ENCODE measurements at places on chromosomes 2 and 18. TPM values are rescaled to one million over a fixed set of nuclear protein-coding genes. Genes with fewer than 3 reads are reported as not detected.

Gene EEF1B2
- 654 TPM for total RNA-seq

Gene CEBPZ
- 43.2 TPM for total RNA-seq

Gene OTOS
- total RNA-seq: not detected

Gene ITGA4
- total RNA-seq: 11.0 TPM

Gene MXD1
- 14.4 TPM for total RNA-seq

Gene POTEI
- not detected for total RNA-seq

GRCh38 chr2:127577208-127577475 lies 41.7 kb downstream of the MYO7B start:
- DNase-seq: no peak

DNA sequence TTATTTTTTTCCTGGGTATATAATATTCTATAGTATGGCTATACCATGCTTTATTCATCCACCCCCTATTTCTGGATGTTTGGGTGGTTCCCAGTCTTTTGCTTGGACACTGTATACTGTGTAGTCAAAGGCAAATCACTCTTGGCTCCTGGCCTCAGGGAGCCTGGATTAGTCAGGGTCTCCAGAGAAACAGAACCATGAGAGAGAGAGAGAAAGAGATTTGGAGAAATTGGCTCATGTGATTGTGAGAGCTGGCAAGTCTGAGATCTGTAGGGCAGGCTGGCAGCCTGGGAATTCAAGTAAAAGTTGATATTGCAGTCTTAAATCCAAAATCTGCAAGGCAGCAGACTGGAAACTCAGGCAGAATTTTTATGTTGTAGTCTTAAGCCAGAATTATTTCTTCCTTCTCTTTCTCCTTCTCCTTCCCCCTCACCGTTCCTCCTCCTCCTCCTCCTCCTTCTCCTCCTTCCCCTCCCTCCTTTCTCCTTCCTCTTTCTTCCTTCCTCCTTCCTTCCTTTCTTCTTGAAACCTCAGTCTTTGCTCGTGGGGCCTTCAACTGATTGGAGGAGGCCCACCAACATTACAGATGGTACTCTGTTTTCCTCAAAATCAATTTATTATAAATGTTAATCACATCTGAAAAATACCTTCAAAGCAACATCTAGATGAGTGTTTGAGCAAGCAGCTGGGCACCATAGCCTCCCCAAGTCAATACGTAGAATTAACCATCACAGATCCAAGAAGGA lies 33.0 kb downstream of the CTIF start:
- no peak for DNase-seq

GRCh38 chr2:177313162-177313781 lies 48.7 kb upstream of the NFE2L2 start:
- no peak for DNase-seq

- no peak for DNase-seq
These were observed 87.8 kb downstream of the LRATD1 start for GRCh38 chr2:14720319-14720718.

DNA sequence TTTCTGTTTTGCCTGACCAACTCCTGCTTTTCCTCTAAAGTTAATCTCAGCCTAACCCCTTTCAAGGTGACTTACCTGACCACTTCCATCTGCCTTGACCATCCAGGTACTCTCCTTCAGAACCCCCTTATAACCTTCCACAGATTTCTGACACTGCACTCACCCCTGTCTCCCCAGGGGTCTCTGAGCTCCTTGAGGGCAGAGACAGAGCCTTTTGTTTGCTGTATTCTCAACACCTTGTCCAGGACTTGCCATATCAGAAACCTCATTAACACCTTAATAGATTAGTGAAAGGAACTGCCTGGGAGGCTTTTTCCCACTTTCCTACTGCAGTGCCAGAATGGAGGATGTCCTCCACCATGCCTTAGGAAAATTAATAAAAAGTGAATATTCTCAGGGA lies 119.7 kb upstream of the SERPINE2 start:
- no peak for DNase-seq

DNA sequence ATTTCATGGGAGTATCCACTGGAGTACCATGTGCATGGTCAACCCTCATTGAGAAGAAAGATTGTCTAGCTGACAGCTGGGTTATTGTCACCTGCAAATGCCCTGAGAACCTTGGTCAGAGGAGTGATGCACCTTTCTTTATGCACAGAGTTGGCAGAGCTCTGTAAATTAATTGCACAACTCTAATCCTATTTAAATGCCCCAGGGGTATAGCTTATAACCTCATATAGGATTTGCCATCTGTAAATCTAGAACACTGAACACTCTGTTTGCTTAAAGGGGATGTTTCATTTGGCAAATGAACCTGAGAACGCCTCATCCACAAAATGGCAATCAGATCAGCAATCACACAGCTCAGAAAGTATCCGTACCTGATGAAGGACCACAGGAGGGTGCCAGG lies 71.8 kb upstream of the SP5 start:
- DNase-seq: no peak

- no peak for DNase-seq
These were observed 41.2 kb upstream of the GCFC2 start for GRCh38 chr2:75751824-75752468.

GRCh38 chr18:75172299-75173124 lies 36.4 kb downstream of the PTGR3 start:
- DNase-seq: no peak

DNA sequence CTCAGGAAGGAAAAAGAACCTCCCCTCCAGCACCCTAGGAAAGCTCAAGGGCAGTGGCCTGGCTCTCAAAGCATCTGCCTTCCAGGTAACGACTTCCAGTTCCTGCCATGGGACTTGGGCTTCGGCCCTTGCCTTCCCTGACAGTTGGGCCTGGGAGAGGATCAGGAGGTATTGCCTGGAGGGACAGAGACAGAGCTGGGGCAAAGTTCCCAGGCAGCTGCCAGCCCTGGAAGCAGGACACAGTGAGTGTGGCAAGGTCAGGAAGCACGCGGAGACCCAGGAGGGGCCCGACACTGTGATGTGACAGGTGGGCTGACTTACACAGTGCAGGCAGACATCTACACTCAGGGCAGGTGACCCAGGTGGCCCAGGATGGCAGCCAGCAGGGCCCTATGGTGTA lies 87.5 kb upstream of the BOD1L2 start:
- DNase-seq: no peak

- no peak for DNase-seq
These were observed 788 bp downstream of the USP14 start for GRCh38 chr18:159037-159652.
